ENCODE measurements at places on chromosomes 2 and 18. TPM values are rescaled to one million over a fixed set of nuclear protein-coding genes. Genes with fewer than 3 reads are reported as not detected.

ADCYAP1 gene
- not detected for total RNA-seq

TAF1B gene
- total RNA-seq: 25.5 TPM

RAB6C gene
- not detected for total RNA-seq

CFAP65 gene
- total RNA-seq: not detected

INO80B gene
- total RNA-seq: 36.0 TPM

CPS1 gene
- 18.4 TPM for total RNA-seq

GDF7 gene
- total RNA-seq: not detected

ALPG gene
- not detected for total RNA-seq

DSC3 gene
- 60.8 TPM for total RNA-seq

HRH4 gene
- total RNA-seq: 0.10 TPM
